ENCODE measurements at places on chromosomes 6 and 20. TPM values are rescaled to one million over a fixed set of nuclear protein-coding genes. Genes with fewer than 3 reads are reported as not detected.

TP53TG5 gene
- not detected for total RNA-seq

RNF39 gene
- total RNA-seq = not detected

RBCK1 gene
- 138 TPM for total RNA-seq

MAP7 gene
- total RNA-seq = 23.9 TPM

TMC2 gene
- total RNA-seq = not detected

CAGE1 gene
- not detected for total RNA-seq

SNPH gene
- total RNA-seq = 4.2 TPM

MAFB gene
- total RNA-seq = 0.11 TPM

CCDC170 gene
- 0.12 TPM for total RNA-seq

ENPP5 gene
- total RNA-seq = not detected

SYCP2 gene
- total RNA-seq = 0.62 TPM

IL17F gene
- not detected for total RNA-seq

CFAP206 gene
- total RNA-seq = 0.99 TPM

KCNB1 gene
- total RNA-seq = 3.6 TPM

MUC22 gene
- total RNA-seq = not detected

ESR1 gene
- 0.02 TPM for total RNA-seq

NOP56 gene
- total RNA-seq = 613 TPM

FUT9 gene
- total RNA-seq = not detected

TBX18 gene
- total RNA-seq = 14.9 TPM

NT5DC1 gene
- total RNA-seq = 31.3 TPM

MED23 gene
- total RNA-seq = 7.7 TPM

COL9A1 gene
- total RNA-seq = not detected

FKBP1C gene
- total RNA-seq = 1.8 TPM

SLC22A7 gene
- not detected for total RNA-seq

CST11 gene
- total RNA-seq = not detected

Measured in A549 treated with Mapracorat at 1 μM for 4 hours (cell line).